ENCODE measurements at places on chromosomes 16 and 17. TPM values are rescaled to one million over a fixed set of nuclear protein-coding genes. Genes with fewer than 3 reads are reported as not detected.

Gene SPATA22
- total RNA-seq: not detected

Gene TMIGD1
- not detected for total RNA-seq

DNA sequence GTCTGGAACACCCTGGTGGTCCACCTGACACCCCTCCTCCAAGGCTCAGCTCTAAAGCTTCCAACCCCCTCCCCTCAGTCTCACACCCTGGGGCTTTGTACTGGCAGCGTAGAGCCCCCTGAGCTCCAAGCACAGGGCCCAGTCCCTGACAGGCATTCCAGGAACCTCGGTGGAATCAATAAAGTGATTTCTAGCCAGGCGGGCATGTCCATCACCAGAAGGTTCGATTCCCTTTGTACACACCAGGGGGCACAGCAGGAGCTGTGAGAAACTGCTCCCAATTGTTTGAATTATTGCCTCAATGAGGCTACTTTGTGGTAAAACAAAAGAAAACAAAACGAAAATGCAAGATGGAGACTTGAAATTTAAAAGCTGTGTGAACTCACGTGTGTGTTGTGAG, 51.8 kb downstream of the SMPD3 start:
- no peak for DNase-seq

DNA sequence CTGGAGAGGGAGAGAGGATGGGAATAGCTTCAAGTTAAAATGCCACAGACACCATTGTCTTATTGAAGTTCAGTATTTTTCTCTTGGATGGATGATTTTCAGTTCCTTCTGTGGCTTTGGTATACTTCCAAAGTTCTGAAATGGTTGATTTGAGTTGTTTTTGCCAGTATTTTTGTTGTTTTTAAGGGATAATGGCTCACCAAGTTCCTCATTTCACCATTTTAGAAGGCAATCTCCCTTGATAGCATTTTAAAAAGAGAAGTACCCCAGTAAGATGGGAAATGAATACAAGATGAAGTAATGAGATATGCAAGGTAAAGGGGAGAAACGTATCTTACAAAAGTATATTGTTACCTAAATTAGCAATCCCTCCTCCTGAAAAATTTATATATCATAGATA, 18.5 kb upstream of the SPDYE4 start:
- DNase-seq: no peak

DNA sequence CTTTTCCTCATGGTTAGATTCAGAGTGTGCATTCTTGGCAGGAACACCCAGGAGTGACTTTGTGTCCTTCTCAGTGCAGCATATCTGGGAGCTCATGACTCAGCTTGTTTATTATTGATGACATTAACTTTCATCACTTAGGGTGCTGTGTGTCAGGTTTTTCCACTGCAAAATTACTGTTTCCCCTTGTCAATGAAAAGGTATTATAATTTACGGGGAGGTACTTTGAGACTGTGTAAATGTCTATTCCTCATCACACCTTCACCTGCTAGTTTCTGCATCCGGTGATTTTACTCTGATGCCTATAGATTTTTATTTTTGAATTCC, 50.5 kb downstream of the WWP2 start:
- DNase-seq: no peak

GRCh38 chr16:10666291-10666690, 28.4 kb downstream of the TEKT5 start:
- DNase-seq: no peak

DNA sequence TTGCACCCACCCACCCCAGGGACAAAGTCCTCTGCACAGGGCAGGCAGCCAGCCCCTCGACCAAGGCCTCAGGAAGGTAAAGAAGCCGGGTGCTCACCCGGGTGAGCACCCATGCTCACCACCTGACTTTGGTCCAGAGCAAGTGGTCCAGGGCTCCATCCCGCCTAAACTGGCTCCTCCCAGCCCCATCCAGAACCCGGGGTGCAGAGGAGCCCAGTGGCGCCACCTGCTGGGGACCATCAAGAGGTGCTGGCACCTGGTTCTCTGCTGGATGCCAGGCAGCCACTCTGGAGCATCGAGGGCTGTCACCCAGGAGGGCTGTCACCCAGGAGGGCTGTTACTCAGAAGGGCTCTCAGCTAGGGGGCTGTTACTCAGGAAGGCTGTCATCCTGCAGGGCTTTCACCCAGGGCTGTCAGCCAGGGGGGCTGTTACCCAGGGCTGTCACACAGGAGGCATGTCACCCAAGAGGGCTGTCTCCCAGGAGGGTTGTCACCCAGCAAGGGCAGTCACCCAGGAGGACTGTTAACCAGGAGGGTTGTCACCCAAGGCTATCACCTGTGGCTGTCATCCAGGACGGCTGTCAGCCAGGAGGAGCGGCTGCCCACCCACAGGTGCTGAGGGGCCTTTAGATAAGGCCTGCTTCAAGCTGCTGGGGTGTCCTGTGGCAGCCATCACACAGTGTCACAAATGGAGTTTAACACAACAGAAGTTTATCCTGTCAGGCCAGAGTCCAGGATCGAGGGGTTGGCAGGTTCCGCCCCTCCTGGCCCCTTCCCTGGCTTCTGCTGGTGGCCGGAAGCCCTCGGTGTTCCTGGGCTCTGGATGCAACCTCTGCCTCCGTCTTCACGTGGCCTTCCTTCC, 98.5 kb downstream of the TNFRSF13B start:
- DNase-seq: no peak

- DNase-seq: no peak
These were observed 5.8 kb upstream of the SPIRE2 start for GRCh38 chr16:89822188-89823086.

GRCh38 chr16:46982335-46982734, 8.9 kb upstream of the DNAJA2 start:
- DNase-seq: no peak
